ENCODE measurements at places on chromosomes 6 and 20.

DNA sequence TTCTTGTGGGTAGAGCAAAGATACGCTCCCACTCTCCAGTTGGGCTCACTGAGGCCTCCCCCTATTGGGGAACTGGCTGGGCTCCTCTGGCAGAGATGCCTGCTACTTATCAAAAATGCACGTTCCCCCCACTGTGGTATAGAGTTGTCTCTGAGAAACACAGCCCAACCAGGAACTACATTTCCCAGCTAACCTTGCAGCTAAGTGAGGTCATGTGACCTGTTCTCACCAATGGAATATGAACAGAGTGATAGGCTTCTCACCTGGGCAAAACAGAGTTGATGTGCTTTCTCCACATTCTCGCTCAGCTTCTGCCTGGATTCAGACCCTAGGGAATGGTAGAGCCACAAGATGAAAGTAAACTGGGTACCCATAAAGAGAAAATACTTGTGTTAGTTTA, 49.1 kb upstream of the PTPRT start:
- DNase-seq: no peak

DNA sequence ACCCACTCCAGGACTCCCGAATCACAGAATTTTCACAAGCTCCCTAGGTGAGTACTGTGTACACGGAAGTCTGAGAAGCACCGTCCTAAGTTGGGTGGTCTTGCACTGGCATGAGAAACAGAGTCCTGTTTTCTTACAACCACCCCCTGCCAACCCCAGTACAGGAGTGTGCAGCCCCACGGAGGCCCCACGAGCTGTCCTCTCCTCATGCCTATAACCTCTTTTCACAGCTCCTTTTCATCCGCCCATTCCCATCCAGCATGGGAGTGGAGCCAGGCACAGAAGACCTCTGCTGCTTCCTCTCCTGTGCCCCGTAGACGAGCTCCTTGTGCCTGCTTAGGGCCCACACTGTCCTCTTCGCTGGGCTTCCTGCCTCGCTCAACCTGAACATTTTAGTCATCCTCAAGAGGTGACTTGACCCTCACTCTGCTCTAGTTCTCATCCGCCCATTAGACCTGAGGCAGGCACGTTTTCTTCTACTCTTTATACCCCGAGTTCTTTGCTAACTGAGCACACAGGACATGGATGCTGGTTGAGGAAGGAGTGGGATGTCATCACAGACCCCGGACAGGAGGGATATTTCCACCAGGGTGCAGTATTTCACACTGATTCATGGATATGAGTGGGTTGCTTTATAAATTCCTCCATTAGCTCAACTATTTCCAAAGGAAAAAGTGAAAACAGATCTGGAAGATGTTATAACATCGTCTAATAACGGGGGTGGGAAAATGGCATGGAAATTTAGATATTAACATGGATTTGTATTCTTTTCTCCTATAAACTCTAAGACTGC, 160.5 kb downstream of the TTLL2 start:
- DNase-seq: peak; percentile 22

DNA sequence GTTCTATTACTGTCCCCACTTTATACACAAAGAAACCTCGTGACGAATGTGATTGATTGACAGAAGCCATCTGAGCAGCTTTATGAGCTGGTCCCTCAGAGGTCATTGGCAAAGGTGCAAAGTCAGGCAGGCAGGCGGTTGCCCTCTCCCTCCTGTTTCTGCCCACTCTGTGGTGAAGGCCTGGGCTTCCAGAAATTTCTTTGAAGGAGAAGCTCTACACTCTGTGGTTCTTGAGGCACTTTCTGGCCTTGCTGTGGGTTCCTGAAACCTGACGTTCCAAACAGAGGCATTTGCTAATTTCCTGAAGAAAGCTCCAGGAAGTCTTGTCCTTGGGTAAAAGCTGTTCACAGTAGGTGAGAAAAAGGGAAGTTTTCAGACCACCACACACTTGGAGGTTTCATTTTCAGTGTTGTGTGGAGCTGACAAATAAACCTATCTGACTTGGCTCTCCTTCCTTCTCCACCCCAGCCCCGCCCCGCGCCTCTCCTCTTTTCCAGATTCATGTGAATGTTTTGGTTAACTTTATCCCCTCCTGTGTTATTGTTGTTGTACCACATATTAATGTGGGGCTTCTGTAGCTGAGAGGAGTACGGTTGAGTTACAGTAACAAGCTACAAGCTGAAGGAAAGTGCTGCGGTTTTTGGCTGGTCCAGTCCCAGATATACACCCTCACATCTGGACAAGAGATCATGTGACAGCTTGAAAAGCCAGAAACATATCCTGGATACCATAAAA, 274.1 kb downstream of the CLIC5 start:
- DNase-seq: no peak

DNA sequence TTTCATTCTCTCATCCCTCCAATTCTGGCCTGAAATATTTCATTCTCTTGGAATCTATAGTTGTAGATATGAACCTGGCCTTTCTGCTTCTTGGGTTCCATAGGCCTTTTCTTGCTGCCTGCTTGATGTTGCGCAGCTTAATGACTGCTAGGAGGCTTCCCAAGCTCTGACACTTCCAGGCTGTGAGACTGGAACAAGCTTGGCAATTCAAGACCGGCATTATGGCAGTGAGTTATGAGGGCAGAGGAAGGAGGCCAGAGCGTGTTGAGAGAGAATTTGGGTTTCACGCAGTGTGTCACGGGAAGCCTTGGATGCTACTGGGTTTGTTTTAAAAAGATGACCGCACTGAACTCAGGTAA, 948 bp upstream of the DNAJC5 start:
- no peak for DNase-seq

DNA sequence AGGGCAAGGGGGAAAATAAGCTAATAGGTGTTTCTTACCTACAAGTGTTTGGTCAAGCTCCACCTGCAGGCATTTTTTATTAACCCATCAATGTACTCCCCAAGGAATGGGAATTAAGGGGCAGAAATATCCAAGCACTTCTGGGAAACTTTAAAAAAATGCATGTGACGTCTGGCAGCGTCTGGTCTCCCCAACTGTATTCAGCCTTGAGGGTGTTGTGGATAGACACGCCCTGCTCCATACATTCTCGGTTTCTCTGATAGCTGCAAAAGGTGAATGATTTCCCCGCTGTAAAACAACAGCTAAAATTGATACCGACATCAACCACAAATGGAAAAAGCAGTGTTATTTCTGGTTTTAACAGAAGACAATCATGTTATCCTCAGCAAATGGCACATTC, 2.5 kb upstream of the FOXQ1 start:
- no peak for DNase-seq

- no peak for DNase-seq
Measured at GRCh38 chr20:18007534-18008292, 38.9 kb downstream of the MGME1 start.

Data from ACHN (cell line).